ENCODE measurements at places on chromosomes 1 and 21.

DNA sequence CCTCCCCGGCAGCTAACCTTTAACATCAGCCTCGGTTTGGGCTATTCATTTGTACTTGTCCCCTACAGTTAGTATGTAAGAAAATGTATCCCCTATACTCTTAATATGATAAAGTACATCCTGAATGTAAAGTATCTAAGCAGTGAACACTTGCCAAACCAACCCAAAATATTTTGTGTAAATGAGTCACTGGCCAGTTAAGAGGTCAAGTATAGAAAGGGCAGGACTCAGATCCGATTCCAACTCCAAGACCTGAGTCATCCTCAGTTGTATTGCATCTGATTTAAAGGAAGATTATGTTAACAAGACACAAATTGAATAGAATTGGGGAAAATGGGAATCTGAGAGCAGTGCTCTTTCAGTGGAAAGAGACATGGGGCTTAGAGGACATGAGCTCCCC lies 84.4 kb downstream of the CD58 start:
- H3K4me3 ChIP-seq: no peak overlapping the region
- H3K27ac ChIP-seq: no peak overlapping the region
- H3K36me3 ChIP-seq: no peaks in the 10 kb centered on the region
- no peaks in the 10 kb centered on the region for H3K27me3 ChIP-seq

GRCh38 chr1:199597152-199597551 lies 430.4 kb upstream of the NR5A2 start:
- no peaks in the 10 kb centered on the region for H3K27me3 ChIP-seq
- H3K4me1 ChIP-seq: no peaks in the 10 kb centered on the region
- DNase-seq: no peak
- H3K27ac ChIP-seq: no peak overlapping the region

DNA sequence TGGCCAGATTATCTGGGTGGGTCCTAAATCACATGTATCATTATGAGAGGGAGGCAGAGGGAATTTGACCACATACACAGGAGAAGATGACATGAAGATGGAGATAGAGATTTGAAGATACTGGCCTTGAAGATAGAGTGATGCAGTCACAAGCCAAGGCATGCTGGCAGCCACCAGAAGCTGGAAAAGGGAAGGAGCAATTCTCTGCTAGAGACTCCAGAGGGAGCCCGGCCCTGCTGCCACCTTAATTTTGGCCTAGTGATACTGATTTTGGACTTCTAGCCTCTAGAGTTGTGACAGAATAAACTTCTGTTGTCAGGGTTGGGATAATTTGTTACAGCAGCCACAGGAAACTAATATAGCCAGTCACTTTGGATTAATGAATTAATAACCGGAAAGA lies 2.2 kb upstream of the PRDM2 start:
- no peak overlapping the region for H3K27ac ChIP-seq
- H3K4me1 ChIP-seq: peaks cover 26% of the 10 kb centered on the region
- no peak overlapping the region for H3K4me3 ChIP-seq
- no peak for DNase-seq
- peaks cover 14% of the 10 kb centered on the region for H3K27me3 ChIP-seq

GRCh38 chr1:214898161-214898560 lies 184.4 kb upstream of the KCNK2 start:
- no peak overlapping the region for H3K4me3 ChIP-seq
- H3K4me1 ChIP-seq: no peaks in the 10 kb centered on the region
- no peaks in the 10 kb centered on the region for H3K36me3 ChIP-seq
- no peaks in the 10 kb centered on the region for H3K27me3 ChIP-seq
- DNase-seq: no peak
- no peak overlapping the region for H3K27ac ChIP-seq

DNA sequence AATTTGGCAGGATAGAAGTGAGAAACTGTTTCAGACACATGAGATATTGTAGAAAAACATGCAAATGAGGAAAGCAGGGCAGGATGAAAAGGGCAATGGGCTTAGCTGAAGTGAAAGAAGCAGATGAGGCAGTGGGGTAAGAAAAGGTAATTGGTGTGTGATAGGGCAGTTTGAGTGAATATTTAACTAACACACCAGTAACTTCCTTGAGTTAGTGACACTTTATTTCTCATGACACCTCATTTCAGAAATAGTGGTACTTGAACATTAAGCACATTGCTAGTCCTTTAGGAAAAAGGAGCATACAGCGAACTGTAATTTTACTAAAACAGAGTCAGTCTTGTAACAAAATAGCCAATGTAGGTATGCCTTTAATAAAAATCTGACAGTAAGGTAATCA lies 415.0 kb downstream of the DPYD start:
- DNase-seq: no peak
- no peaks in the 10 kb centered on the region for H3K36me3 ChIP-seq
- H3K4me1 ChIP-seq: no peaks in the 10 kb centered on the region
- H3K27ac ChIP-seq: no peak overlapping the region
- H3K27me3 ChIP-seq: no peaks in the 10 kb centered on the region

- no peak for DNase-seq
- no peak overlapping the region for H3K4me3 ChIP-seq
- H3K36me3 ChIP-seq: no peaks in the 10 kb centered on the region
- H3K4me1 ChIP-seq: peaks cover 26% of the 10 kb centered on the region
- no peak overlapping the region for H3K27ac ChIP-seq
Observed at GRCh38 chr1:114154963-114155322, 1.3 kb upstream of the SYT6 start.

DNA sequence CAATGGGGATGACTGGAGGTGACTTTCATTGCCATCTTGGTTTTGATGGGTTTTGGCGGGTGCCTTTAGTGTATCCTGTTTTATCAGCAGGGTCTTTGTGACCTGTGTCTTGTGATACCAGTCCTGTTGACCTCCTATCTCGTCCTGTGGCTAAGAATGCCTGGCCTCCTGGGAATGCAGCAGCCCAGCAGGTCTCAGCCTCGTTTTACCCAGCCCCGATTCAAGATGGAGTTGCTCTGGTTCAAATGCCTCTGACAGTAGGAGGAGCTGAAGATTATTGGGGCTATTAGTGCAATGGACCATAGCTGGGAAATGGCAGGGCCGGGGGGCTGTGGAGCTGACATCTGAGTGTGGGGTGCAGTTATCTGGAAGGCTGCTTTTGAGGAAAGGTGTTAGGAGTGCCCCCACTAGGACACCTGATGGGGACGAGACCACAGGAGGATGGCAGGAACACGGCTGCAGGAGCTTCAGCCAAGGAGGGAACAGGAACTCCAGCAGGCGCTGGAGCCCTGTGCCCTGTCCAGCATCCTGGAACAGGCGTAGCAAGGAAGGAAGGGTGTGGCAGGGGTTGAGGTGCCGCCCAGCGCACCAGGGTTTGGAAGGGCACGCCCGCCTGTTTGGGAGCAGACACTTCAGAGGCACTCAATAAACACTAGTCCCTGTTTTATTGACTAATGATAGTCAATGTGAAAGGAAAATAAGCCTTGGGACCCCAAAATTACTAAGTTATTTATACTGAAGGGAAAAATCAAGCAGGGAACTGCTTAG lies 15.3 kb upstream of the AGPAT3 start:
- H3K36me3 ChIP-seq: no peaks in the 10 kb centered on the region
- DNase-seq: no peak
- peaks cover 6% of the 10 kb centered on the region for H3K4me1 ChIP-seq
- H3K27ac ChIP-seq: no peak overlapping the region
- no peaks in the 10 kb centered on the region for H3K27me3 ChIP-seq

DNA sequence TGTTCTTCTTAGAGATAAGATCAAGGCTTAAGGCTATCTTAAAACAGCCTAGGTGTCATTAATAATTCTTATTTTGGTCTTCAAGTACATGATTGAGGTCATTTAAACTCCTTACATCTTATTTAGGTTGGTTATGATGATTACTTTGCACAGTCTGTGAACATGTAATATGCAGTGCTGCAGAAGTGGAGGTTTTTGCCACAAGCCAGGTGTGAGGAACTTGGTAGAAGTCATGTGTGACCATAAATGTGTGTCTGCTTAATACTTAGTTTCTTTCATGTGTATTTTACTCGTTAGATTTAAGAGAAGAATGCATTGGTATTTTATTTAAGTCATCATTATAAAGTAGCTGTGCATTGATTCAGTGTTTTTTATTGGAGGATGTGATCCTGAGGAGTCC lies 10.1 kb downstream of the ATG4C start:
- H3K27ac ChIP-seq: no peak overlapping the region
- no peak for DNase-seq
- no peaks in the 10 kb centered on the region for H3K27me3 ChIP-seq
- no peaks in the 10 kb centered on the region for H3K4me1 ChIP-seq
- no peaks in the 10 kb centered on the region for H3K36me3 ChIP-seq

Measured in suprapubic skin (tissue), 4 donors.